Lung (tissue), 17 donors: ENCODE measurements at places on chromosomes 13 and 19. TPM values are rescaled to one million over a fixed set of nuclear protein-coding genes. Genes with fewer than 3 reads are reported as not detected.

The KLHL1 gene
- polyA plus RNA-seq = not detected

The FBXO17 gene
- polyA plus RNA-seq = 5.1 TPM

The CEACAM20 gene
- not detected for polyA plus RNA-seq

GRCh38 chr19:51256155-51256625 is 5.3 kb downstream of the SIGLECL1 start:
- DNase-seq = no peak
- no peaks in the 10 kb centered on the region for H3K4me1 ChIP-seq
- H3K36me3 ChIP-seq = no peaks in the 10 kb centered on the region
- no peaks in the 10 kb centered on the region for H3K27me3 ChIP-seq
- H3K27ac ChIP-seq = no peak overlapping the region
- H3K4me3 ChIP-seq = no peak overlapping the region

DNA sequence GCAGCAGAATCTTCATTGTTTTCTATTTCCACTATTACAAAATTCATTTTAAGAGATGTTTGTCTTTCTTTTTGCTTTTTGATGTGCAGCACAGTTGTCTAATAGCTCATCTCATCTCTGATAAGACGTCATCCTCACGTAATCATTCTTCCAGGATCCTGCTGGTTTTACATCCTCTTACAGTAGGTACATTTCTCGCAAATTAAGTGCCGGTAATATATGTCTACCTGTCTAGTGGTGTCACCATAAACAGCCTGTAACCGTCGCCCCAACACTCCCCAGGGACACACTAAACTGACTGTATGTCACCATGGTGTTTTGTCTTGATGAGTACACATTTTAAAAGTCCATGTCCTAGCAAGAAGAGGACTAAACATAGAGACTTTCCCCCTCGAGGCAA is 94.5 kb upstream of the VSTM2B start:
- no peak overlapping the region for H3K27ac ChIP-seq
- H3K27me3 ChIP-seq = peaks cover 6% of the 10 kb centered on the region
- no peak for DNase-seq
- no peaks in the 10 kb centered on the region for H3K36me3 ChIP-seq

GRCh38 chr19:1446713-1447481 is 3.0 kb upstream of the APC2 start:
- no peak overlapping the region for H3K4me3 ChIP-seq
- no peaks in the 10 kb centered on the region for H3K4me1 ChIP-seq
- peaks cover 10% of the 10 kb centered on the region for H3K36me3 ChIP-seq
- H3K27ac ChIP-seq = no peak overlapping the region
- DNase-seq = no peak
- H3K27me3 ChIP-seq = peaks cover 42% of the 10 kb centered on the region

DNA sequence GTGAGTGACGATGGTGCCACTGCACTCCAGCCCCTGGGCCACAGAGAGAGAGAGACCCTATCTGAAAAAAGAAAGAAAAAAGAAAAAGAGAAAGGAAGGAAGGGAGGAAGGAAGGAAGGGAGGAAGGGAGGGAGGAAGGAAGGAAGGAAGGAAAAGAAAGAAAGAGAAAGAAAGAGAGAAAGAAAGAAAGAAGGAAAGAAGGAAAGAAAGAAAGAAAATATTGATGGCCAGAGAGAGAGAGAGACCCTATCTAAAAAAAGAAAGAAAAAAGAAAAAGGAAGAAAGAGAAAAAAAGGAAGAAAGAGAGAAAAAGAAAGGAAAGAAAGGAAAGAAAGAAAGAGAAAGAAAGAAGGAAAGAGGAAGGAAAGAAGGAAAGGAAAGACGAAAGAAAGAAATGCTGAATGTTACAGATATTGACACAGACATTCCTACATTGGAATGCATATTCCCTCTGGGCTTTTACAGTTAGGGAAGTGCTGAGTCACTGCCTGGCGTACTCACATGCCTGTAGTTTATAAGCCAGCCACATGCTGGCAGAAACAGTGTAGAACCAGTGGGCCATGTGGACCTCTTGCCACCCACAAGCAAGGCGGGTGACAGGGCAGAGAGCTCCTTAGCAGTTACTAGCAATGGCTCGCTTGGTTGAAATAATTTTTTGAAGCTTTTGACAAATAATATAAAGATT is 34.6 kb upstream of the SLC46A3 start:
- H3K27me3 ChIP-seq = no peaks in the 10 kb centered on the region
- no peak overlapping the region for H3K27ac ChIP-seq
- peak; percentile 41 for DNase-seq
- H3K4me3 ChIP-seq = no peak overlapping the region
- no peaks in the 10 kb centered on the region for H3K36me3 ChIP-seq
